Stimulated activated CD8-positive, alpha-beta memory T cell treated with anti-CD3 and anti-CD28 coated beads, Interleukin-12 subunit alpha, Interleukin-12 subunit beta, amount 100 ng/mL, for 1 hour (primary cell): ENCODE measurements at places on chromosomes 12 and 14.

DNA sequence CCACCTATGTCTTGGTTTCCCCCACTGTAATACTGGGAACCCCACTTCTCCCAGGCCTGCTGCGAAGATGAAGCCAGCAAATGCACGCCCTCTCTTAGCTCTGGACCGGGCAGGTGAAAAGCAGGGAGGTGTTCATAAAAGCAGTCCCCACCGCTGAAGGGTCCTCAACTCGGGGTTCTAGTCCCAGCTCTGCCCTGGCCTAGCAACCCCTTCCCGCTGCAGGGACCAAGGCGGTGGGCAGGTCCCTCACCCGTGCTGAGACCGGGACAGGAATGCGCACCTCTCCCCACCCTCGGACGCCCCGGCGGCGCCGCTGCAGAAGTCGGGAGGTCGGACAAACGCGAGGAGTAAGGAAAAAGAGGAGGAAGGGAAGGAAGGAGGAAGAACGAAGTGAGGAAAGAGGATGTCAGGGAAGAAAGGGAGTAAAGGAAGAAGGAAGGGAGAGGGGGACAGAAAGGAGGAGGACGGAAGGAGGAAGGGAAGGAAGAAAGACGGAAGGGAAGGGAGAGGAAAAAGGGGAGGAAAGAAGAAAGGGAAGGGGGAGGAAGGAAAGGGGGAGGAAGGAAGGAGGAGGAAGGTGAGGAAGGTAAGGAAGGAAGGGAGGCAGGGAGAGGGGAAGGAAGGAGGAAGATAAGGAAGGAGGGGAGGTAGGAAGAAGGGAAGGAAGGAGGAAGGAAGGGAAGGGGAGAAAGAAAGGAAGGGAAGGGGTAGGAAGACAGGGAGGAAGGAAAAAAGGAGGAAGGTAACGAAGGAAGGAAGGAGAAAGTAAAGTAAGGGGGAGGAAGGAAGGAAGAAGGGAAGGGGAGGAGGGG lies 701 bp downstream of the SPRING1 start:
- DNase-seq, result no peak

DNA sequence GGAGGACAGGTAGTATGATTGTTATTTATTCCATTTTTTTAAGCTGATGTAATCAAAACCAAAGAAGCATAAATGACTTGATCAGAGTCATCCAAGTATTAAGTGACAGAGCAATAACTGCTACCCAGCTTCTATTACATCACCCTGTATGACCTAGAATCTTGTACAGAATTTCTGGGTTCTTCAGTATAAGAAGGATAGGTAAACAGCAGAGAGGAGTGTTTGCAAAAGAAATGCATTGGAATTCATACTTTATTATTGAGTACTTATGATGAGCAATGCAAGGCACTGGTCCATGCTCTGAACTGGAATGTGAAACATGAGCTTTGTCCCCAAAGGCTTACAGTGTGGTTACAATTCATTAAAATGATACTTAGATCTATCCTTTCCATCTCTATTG lies 916.8 kb downstream of the DIO2 start:
- DNase-seq, result no peak

- DNase-seq, result no peak
Measured at GRCh38 chr12:92300777-92301176, 155.1 kb upstream of the BTG1 start.

DNA sequence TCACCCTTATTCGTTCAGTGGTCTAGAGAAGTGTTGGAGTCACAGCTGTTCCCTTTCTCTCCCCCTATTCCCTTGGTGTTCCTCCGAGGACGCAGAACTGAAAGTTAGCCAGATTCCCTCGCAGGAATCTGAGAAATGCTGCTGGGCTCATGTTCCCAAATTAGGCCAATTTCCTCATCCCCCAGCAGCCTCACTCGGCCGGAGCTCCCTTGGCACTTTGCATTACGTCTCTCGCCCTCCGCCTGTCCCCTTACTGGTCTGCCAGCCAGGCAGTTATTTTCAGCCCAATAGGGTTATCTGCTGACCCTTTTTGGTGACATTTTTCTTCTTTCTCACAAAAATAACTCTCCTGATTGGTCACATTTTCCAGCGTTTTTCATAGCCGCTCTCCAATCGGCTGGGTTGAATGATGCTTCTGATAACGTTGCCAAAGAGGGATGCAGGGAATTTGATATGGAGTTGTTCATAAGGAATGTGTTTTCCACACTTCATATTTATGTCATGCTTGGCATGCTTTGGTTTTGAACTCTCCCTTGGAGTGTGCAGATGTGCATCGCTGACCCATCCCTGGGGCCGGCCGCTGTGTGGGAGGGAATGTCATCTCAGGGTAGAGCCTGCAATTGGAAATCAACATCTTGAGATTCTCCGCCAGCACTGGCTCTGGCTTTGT lies 9.9 kb downstream of the IFT43 start:
- no peak for DNase-seq

- no peak for DNase-seq
Measured at GRCh38 chr12:23221066-23221465, 596.1 kb downstream of the ETNK1 start.

- DNase-seq, result no peak
Measured at GRCh38 chr12:66055837-66056319, 74.7 kb downstream of the LLPH start.

- DNase-seq, result no peak
Measured at GRCh38 chr14:105919458-105920150, 393.2 kb downstream of the TMEM121 start.

DNA sequence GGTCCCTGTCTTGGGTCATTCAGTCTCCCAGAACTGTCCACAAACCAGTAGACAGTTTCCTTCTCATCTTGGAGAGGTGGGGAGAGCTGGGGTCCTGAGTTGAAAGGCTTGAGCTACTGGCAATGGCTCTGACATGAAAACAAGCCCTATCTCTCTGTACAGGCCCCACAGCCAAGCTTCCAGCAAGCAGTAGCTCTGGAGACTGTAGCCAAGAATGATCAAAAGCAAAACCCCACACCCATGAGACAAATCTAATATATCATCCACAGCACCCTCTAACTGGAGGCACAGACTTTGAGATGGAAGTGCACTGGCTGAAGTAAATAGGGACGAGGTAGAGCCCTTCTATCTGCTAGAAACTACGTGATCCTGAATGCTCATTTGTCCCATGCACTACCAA lies 40.9 kb downstream of the RERG start:
- DNase-seq, result no peak

GRCh38 chr12:47714826-47715386 lies 9.1 kb upstream of the RPAP3 start:
- no peak for DNase-seq

DNA sequence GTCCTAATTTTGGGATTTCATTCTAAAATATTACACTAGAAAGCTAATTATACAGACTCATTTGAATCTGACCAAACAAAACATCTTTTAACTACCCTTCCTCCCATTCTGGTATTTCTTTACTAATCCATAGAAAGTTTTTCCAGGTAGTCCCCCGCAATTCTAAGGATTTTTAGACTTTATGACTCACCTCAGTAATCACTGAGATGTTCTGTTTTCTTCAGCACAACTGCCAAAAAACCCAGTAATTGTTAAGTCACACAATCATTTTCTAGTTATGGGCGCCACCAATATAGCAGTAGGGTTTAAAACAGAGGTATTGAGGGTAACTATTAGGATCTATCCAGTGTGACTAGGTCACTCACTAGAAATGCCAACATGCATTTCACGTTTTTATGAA lies 1.6 kb upstream of the ARID4A start:
- DNase-seq, result no peak

DNA sequence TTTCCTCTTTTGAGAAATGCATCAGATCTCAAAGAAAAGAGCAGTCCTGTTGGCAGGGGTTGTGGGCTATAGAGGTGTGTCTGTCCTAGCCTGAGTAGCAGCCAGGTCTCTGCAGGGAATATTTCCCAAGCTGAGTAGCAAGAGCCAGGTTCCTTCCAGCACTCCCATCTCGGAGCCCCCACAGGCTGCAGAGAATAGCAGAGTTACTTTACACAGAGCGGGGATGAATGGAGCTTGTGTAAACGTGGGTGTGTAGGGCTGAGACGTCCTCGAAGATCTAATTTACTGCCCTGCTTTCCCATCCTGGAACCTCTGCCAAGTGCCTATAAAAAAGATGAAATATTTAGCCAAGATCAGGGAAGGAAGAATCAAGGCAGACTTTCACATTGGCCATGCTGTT lies 156.6 kb downstream of the TSPAN9 start:
- DNase-seq, result no peak

GRCh38 chr14:69370061-69370460 lies 28.0 kb downstream of the ERH start:
- no peak for DNase-seq

- DNase-seq, result no peak
Measured at GRCh38 chr12:14843425-14843887, at the start of gene ART4. TSS of gene ART4 (minus strand) at chr12:14843526. CDS start at chr12:14843113, 413 bp downstream.
